ENCODE measurements at places on chromosomes 13 and 19.

DNA sequence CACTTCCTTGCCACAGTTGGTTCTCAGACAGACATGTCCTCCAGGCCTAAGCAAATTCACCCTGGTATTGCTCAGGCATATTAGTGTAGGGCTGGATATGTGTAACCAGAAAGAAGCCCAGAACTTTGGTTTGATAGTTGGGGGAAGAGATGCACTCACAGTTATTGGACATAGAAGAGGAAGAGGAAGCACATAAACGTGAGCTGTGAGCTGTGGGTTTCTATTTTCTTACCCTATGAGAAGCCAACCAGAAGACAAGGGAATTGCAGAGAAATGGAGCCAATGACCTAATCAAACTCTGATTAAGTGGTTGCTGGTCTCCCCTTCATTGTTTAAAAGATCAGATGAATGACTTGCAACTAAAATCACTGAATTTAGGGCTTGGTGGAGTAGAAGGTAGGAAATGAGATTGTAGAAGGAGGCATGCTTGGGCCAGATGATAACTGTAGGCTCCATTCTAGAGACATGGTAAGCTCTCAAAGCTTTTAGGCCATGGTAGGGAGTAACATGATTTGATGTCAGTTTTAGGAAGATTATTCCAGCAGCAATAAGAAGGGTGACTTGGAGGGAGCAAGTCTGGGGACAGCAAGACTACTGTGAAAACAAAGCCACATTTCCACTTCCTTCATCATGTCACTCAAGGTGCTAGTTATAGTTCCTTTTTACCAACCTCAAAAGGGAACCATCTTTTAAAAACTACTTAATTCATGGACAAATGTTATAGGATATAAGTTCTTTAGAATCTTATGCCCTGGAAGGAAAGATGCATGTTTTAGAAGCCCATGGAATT, 24.1 kb upstream of the WDFY2 start:
- DNase-seq, result no peak

GRCh38 chr19:8571006-8571411, 6.2 kb downstream of the MYO1F start:
- no peak for DNase-seq

GRCh38 chr13:90613076-90613795, 734.3 kb upstream of the MIR17HG start:
- no peak for DNase-seq

DNA sequence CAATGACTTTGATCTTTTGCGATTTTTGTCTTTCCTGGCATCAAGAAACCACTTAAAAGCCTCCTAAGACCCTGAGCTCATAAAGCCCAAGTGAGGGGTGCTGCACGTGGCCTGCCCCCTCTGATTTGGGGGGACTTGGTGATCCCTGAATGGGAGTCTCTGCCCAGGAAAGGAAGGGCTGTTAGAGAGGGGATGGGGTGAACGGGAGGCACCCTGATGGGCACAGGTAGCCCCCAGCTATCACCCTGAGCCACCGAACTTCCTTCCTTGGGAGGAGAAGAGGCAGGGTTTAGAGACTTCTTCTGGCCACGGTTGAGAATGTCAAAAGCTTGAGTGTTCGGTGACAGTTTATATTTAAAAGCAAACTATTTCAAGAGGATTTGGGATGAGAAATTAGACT, 305.5 kb downstream of the ZNF536 start:
- no peak for DNase-seq

DNA sequence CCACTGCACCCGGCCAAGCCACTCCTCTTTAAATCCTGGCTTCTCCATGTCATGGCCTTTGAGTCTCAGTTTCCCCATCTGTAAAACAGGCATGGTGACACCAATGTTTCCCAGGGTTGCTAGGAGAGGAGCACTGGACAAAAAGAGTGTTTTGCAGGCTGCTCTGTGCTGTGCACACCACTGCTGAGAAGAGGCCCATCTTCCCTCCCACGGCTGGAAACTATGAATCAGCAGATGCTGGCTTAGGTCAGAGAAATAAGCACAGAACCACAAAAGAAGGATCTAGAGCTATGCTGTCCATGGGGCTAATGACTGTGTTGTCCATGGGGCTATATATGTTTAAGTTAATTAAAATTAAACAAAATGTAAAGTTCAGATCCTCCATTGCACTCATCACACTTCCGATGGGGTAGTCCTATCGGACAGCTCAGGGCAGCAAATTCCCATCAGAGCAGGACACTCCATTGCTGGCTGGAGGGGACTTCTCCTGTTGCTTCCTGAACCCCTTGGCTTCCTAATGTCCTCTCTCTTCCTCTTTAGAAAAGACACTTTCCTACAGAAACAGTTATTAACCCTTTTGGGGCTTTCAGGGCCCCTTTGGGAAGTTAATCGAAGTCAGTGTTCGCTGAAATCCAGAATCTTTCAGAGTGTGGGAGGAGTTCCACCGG, 37.1 kb downstream of the TSHZ3 start:
- no peak for DNase-seq

GRCh38 chr13:26749285-26749684, 11.3 kb downstream of the GPR12 start:
- no peak for DNase-seq

All from memory B cell (primary cell).